Head of caudate nucleus (tissue), 42 donors: ENCODE measurements at places on chromosomes 3 and 15.

DNA sequence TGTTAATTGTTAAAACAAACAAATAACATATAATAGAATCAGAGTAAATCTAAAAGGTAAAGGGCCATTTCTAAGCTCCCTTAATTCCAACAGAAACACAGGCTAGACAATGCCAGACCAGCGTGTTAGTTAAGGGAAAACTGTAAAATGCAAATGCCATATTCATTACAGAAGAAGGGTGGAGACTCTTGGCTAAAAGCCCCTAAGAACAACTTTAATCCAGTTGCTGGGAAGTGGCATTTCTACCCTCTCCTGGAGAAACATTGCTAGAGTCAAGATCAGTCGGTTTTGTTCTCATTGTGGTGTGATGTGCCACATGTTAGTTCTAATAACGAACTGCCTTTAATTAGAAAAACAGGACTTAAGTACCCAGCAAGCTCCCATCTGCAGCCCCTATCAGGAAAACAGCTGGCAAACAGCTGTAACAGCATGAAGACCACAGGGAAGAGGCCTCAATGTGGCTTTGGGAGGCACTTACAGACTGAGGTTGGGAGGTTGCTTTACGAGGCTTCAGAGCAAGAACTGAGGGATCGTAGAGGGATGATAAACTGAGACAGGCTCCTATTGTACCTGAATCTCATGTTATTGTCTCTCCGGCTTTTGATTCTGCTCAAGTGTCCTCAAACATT is 1134.8 kb downstream of the ROBO1 start:
- DNase-seq, result no peak

- no peak for DNase-seq
Observed at GRCh38 chr15:29538044-29538443, 268.4 kb upstream of the NSMCE3 start.

DNA sequence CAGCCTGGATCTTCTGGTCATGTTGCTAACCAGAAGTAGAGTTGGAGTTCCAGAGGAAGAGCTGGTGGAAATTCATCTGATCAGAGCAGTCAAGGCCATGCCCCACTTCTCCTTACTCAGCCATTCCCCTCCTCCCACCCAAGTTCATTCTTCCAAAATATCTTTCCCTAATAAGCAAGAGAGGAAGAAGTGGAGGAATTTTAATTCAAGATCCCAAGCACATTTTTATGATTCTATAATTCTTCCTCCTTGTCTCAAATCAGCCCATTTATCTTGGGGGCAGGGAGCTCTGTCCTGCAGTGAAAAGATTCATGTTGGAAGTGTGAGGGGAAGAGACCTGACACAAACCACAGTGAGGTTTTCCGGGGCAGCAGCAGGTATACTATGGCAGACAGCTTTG is 85.0 kb upstream of the GALNT15 start:
- DNase-seq, result no peak

GRCh38 chr15:83657549-83657948 is 3.6 kb downstream of the ADAMTSL3 start:
- DNase-seq, result no peak

DNA sequence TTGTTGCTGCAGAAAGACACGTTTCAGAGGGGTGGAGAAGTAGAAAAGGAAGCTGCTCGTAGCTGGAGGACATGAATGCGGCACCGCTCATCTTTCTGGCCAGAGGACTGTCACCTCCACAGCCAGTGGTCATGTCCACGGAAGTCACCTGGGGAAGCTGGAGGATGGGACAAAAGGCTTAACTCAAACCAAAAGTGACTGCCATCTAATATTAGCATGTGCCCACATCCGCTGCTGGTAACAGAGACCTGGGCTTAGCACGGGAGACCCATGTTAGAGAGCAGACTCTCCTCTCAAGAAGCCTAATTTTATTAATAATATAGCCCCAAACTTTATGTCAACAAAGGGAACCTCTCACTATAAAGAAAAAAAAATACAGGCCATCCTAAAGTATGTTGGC is 5.9 kb downstream of the MEX3B start:
- DNase-seq, result no peak

DNA sequence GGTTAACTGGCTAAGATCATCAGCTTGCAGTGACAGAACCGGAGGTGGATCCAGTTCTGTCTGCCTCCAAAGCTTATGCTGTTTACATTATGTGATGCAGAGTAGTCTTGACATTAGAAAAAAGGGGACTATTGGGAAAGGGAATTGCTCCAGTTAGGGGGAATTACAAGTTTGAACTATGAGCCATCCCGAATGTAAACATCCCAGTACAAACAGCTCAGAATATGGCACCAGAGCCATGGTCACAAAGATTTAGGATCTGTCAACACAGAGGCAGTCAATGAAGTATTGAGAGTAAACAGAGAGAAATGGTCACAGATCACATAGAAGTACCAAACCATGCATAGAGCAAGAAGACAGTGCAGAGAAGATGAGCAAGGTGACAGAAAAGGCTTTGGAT is 39.8 kb upstream of the CRTC3 start:
- no peak for DNase-seq

- no peak for DNase-seq
Observed at GRCh38 chr15:29616512-29616911, 205.8 kb downstream of the TJP1 start.

DNA sequence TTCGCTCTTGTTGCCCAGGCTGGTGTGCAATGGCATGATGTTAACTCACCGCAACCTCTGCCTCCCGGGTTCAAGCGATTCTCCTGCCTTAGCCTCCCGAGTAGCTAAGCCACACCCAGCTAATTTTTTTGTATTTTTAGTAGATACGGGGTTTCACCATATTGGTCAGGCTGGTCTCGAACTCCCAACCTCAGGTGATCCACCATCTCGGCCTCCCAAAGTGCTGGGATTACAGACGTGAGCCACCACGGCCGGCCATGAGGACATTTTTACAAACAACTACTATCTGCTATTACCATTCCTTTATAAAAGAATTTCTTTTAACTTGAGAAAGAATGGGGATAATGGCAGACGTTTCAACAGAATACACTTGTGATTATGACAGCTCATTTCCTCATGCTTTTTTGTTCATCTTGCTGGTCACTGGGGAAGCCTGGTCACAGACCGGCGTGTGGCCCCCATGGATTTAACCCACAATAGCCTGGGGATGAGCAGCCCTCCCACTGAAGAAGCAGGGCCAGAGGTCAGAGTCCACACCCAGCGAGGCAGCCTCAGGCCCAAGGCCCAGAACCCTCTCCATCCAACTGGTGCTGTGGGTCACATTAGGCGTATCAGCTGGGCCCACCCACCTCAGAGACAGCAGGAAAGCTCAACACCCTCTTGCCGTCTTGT is 112.0 kb downstream of the LIPC start:
- DNase-seq, result no peak

- no peak for DNase-seq
Observed at GRCh38 chr3:21876782-21877181, 125.8 kb upstream of the ZNF385D start.

DNA sequence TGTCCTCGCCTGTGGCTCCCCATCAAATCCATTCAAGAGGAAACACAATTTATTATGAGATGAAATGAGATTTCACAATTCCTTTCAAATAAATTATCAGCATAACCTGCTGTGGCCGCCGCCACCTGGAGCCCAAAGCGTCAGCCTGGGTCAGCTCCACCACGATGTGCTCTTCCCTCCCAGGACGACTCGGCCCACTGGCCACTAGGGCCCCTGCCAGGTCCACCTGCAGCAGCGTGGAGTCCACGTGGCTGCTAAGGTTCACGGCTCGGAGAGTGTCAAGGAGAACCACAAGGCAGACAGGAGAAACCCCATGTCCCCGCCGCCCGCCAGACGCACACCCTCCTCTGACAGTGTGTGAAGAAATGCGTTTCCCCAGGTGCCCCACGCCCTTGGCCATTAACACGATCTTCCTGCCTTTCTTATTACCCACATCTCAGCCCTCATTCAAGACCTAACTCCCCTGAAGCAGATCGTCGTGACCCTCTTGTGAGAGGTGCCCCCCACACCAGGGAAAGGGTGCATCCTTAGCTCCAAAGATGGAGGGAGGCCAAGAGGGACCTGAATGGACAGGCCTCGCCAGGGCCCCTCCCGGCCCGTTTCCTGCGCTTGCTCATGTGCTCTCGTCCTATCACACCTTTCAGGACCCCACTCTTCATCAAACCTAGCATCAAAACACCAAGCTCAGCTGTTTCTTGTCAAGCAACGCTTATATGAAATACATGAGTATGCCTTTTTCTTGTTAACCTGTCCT is 80.6 kb downstream of the OCA2 start:
- DNase-seq, result no peak

- DNase-seq, result peak; percentile 15
Observed at GRCh38 chr3:188345223-188345622, 191.3 kb downstream of the LPP start.

GRCh38 chr3:123448536-123449101 is at the start of gene ADCY5:
ADCY5 (minus strand) TSS chr3:123449090; CDS start chr3:123448545, 545 bp downstream.
- no peak for DNase-seq

DNA sequence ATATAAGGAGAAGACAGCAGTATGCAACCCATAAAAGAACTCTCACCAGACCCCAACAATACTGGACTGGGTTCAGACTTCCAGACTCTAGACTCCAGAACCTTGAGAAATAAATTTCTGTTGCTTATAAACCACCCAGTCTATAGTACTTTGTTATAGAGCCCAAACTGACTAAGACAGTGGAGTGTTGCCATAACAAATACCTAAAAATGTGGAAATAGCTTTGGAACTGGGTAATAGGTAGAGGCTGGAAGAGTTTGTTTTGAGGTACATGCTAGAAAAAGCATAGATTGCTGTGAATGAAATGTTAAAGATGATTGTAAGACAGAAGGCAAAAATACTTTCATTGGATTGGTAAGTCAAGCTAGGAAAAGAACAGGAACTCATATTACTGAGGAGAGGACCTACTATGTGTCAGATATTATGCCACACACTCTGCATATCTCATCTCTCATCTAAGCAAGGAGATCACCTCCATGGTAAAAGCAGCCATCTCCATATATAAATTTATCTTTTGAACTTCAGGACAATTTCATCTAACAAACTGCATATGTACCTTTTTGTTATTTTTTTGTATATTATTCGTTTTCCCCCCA is 67.4 kb upstream of the FNDC3B start:
- no peak for DNase-seq

DNA sequence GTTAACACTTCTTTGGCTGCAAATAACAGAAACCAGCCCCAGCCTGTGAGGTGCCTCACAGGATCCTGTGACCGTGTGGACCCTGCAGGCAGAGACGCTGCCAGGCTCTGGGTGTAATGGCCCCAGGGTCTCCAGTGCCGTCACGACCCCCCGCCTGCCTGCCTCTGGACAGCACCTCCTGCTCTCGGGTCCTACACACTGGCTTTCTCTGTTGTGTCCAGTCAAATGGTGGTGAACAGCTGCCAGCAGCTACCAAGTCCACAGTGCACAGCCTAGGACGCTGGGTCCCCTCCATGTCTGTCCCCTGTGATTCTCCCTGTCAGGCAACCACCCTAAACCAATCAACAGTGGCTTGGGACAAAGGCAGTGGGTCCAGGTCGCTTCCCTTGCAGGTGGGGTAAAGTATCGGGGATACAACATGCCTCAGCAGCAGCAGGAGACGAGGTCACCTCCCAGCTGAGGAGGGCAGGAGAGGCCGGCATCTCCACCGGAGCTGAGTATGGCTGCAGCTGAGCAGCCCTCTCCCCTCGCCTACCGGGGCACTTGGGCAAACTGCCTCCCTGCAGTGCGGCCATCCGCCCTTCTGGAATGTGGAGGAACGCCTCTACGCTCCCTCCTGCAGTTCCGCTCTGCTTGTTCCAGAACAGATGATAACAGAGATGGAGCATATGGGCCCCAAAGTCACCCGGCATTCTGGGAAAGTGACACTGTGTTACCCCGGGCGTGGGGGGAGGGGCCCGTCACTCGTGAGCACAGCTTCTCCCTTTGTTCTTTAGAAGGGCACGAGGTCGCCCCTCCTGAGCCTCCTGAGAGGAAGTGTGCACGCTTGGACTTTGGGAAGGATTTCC is 21.1 kb upstream of the SKOR1 start:
- DNase-seq, result no peak

GRCh38 chr3:99767291-99767690 is 50.4 kb upstream of the CMSS1 start:
- no peak for DNase-seq

DNA sequence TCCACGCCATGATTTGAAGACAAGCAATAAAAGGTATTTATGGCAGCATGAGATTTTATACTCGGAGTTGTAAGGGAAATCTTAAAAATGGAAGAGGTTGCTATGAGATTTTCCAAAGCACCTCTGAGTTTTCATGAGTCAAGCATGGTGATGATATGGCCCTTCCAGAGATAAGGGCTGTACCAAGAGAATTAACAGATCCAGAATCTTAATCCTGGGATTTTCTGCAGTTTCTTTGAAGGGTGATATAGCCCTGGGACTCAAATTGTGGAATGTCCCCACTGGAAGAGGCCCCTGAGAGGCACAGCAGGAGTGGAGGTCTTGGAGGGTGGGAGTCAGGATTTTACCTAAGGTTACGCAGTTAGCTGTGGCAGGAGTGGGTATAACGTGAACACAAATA is 243.3 kb downstream of the ZNF621 start:
- DNase-seq, result no peak

- peak; percentile 53 for DNase-seq
Observed at GRCh38 chr3:16290007-16290826, 25.2 kb downstream of the OXNAD1 start.
